Natural killer cell (primary cell): ENCODE measurements at places on chromosomes 7 and 10. TPM values are rescaled to one million over a fixed set of nuclear protein-coding genes. Genes with fewer than 3 reads are reported as not detected.

OR2A1 gene
- not detected for total RNA-seq

- peak overlapping the region; percentile 83 for H3K4me3 ChIP-seq
- H3K36me3 ChIP-seq: peaks cover 10% of the 10 kb centered on the region
- no peaks in the 10 kb centered on the region for H3K27me3 ChIP-seq
- peaks cover 25% of the 10 kb centered on the region for H3K4me1 ChIP-seq
- no peak for DNase-seq
- no peak overlapping the region for H3K27ac ChIP-seq
Observed at GRCh38 chr10:43607199-43607573, 948 bp downstream of the ZNF485 start.

MRC1 gene
- 0.15 TPM for total RNA-seq

PRF1 gene
- total RNA-seq: 1,641 TPM

- no peaks in the 10 kb centered on the region for H3K36me3 ChIP-seq
- no peaks in the 10 kb centered on the region for H3K4me1 ChIP-seq
- H3K4me3 ChIP-seq: no peak overlapping the region
- no peak for DNase-seq
Observed at GRCh38 chr10:72524489-72524888, 101.4 kb downstream of the MICU1 start.
